ENCODE measurements at places on chromosomes 13 and 19.

GRCh38 chr19:57675881-57676280 is 5.9 kb upstream of the ZNF551 start:
- no peak for DNase-seq

- no peak for DNase-seq
Observed at GRCh38 chr19:5703819-5704818, 14.0 kb downstream of the RPL36 start.

GRCh38 chr19:48812094-48812929 is 1.5 kb upstream of the BCAT2 start:
- DNase-seq, result no peak

GRCh38 chr19:56538254-56538760 is 441 bp upstream of the ZFP28 start:
- DNase-seq, result peak; percentile 85

- no peak for DNase-seq
Observed at GRCh38 chr19:40799558-40800338, 757 bp downstream of the EGLN2 start.

- no peak for DNase-seq
Observed at GRCh38 chr13:48646791-48647190, 6.9 kb upstream of the CYSLTR2 start.

DNA sequence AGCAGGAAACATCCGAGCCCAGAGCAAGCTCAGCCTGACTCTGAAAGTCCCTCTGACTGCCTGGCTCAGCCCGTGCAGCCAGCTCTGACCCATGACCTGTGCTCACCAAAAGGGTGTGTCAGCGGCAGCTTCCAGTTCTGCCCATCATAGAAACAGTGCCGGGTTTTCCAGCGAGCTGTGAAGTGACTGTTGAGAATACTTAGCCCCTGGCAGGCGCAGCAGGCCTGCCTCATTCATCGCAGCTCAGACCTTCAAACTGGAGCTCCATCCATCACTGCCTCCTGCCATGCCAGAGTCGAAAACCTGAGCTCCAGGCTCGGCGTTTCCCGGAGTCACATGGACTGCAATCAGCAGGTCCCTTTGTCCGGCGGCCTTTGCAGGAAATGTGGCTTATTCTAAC is 16.3 kb upstream of the GSX1 start:
- no peak for DNase-seq

DNA sequence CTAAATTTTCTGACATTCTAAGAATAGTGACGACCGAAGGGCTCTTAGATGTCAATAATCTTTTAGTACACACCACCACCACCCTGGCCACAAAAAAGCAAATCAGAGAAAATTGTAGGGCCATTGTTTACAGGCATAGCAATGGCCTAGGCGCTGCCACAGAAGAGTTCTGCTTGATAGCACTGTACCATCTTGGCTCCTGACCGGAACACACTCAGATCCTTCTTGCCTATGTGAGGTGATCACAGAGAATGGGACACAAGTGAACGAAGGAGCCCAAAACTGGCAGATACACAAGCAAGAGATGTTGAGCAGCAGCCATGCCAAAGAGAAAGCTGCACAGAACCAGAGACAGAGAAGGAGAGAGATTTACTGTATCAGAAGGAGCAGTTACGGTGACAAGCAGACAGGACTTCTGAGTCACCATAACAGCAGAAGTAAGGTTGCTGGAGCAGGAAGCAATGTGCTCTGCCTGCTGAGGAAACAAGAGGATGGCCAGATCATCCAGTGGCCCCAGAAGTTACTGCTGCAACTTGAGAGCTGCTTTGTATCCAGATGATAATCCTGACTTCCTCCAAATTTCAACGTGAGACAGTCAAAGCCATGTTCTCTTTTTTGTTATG is 105.2 kb downstream of the SLITRK6 start:
- no peak for DNase-seq

DNA sequence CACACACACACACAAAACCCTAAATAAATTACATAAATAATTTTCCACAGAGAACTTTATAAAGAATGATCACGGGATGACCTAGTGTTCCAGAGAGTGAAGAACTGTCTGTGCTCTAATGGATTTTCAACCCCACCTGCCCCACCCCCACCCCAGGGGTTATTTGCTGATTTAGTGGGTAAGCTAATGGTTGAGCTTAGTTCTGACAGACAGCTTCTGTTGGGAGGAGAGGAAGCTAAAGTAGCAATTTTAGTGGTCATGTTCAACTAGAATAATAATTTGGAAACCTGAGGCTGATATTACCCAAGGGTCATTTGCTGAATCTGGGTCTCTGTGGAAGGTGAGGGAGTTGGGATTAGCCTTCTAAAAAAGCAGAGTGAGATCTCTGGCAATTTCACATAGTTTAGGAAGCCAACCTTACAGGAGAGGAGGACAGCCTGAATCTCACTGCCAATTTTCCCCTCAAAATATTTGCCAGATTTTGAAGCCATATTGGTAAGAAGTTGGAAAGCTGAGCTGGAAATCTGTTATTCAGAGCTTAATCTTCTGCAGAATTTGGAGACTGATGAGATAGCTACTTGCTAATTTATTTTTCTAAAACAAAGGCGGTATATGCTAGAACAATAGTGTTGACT is 68.7 kb downstream of the POSTN start:
- DNase-seq, result no peak

DNA sequence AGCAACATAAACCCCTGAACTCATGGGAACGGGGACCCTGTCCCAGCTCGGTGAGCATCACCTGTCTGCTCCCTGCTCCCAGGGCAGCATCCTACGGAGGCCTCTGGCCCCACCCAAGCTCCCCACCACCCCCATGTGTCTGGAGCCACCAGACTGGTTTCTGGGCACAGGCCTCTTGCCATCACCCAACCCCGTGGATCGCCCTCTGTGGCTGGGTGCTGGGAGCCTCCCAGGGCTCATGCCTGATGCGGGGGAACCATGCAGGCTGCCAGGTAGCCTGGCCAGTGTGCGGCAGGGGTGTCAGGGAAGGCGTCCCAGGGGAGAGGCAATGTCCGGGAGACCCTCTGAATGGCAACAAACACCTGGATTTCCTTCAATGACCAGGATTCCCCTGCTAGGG is 2.7 kb downstream of the MICOS13 start:
- DNase-seq, result no peak

- no peak for DNase-seq
Observed at GRCh38 chr13:36211567-36211966, 2.8 kb downstream of the SOHLH2 start.

GRCh38 chr13:98280176-98280510 is 103.1 kb upstream of the RNF113B start:
- no peak for DNase-seq
